D721Med (cell line): ENCODE measurements at places on chromosomes 16 and 17.

DNA sequence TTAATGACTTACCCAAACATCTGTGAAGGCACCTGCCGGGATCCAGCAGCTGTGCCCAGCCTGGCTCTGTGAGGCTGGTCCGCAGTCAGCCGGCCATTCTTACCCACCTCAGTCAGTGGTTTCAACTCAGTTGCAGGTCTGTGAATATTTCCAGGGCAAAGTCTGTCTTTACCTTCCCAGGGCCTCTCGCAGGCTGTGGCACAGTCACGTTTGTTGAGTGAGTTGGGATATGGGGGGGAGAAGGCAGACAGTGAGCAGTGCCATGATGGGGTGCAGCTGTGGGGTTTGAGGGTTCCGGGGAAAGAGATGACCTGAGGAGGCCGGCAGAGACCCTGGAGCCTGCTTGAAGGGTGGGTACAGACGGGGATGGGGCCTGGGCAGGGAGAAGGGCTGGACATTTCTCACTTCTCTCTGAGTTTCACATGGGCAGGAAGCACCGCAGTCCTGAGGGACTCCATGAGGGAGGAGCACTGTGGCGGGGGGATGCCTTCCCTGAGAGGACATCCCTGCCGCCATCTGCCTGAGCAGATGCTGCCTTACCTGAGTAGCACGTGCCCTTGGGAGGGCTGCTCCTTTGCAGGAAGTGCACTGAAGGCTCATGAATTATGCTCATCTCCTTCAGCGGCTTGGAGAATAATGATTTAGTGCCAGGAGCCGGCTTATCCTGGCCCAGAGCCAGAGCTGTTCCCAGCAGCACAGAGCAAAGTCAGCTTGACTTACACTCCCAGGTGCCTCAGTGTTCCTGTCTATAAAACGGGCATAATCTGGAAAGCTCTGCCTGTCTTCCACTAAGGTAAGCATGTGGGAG lies 48.1 kb downstream of the KSR1 start:
- no peak for DNase-seq

- DNase-seq, result no peak
Observed at GRCh38 chr16:49531931-49532840, 158.6 kb downstream of the C16orf78 start.

GRCh38 chr16:383326-384051 lies 1.7 kb upstream of the PGAP6 start:
- no peak for DNase-seq

DNA sequence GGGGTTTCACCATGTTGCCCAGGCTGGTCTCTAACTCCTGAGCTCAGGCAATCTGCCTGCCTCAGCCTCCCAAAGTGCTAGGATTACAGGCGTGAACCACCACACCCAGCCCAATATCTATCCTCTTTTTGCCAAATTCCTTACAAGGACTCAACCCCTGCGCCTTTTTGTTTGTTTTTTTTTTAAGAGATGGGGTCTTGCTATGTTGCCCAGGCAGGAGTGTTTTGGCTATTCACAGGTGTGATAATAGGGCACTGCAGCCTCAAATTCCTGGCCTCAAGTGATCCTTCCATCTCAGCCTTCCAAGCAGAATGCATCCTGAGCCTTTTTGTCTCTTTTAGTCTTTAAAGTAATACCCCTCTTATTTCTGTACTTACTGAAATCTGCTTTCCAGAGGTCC lies 17.0 kb downstream of the SP2 start:
- no peak for DNase-seq

- DNase-seq, result peak; percentile 16
Observed at GRCh38 chr17:44272321-44272951, 4.5 kb upstream of the SLC4A1 start.

- no peak for DNase-seq
Observed at GRCh38 chr16:64962786-64963185, 159.1 kb downstream of the CDH11 start.

DNA sequence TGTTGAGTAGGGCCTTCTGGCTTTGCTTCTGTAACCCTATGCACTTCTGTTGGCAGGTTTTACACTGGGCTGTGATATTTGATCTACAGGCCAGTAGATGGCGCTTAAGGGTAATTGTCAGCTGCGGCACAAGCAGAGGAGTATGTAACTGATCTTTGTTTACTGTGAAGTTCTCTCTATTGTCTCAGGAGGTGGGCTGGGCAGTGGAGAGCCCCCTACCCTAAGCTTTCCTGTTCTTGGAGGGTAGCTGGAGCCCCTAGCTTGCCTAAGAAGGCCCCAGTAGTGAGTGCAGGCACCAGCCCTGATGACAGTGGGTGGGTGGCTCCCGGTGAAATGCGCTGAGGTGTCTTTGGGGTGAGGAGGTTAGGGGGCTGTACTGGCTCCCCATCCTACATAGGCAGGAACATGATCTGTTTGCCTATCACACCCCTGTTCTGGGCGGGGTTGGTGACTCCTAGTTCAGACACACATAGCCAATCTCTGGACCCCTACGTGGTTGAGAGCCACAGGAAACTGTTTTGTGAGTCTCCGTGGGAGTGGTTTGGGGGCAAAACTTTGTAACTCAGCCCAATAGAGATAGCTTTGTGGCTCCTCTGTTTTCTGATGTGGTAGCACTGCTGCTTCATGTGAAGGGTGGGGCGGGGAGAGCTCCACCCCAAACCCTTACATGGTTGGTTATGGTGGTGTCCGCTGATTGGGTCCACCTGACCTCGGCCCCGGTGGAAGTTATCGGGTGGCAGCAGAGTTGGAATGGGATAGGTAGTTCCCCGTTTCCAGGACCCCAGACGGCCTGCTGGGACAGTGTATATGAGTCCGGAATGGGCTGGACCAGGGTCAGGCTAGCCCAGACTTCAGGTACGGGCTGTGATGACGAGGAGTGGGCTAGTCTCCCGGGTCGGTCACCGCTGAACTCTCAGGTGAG lies 60.4 kb downstream of the SLFN11 start:
- peak; percentile 18 for DNase-seq

- DNase-seq, result no peak
Observed at GRCh38 chr17:38701504-38702165, 3.4 kb upstream of the MLLT6 start.

DNA sequence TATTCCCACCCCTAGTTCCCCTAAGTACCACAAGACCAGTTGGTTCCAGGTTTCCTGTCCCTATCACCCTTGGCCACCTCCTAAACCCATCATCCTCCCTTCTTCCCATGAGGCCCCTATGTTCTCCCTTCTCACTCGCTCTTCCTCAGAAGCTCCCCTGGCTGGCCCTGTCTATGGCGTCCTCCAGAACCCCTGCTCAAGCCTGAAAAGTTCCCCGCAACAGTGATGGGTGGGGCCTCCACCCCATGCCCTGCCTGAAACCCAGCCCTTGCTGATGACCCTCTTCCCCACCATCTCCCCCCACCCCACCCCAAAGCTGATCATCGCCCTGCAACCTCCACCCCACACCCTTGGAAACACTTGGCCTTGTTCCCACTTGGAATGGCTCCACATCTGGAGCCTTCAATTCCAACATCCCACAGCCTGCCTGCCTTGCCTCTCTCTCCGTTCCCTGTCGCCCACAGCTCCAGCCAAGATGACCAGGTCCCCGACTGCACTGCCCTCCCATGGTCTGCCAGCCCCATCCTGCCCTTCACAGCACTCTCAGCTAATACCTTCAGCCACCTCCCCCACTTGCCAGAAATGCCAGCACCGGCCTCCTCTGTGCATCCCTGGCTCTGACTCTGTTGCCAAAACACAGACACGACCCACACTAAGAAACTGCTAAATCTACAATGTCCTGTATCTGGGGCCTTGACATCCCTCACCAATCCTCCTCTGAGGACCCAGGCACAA lies 10.5 kb downstream of the OSBPL7 start:
- no peak for DNase-seq

DNA sequence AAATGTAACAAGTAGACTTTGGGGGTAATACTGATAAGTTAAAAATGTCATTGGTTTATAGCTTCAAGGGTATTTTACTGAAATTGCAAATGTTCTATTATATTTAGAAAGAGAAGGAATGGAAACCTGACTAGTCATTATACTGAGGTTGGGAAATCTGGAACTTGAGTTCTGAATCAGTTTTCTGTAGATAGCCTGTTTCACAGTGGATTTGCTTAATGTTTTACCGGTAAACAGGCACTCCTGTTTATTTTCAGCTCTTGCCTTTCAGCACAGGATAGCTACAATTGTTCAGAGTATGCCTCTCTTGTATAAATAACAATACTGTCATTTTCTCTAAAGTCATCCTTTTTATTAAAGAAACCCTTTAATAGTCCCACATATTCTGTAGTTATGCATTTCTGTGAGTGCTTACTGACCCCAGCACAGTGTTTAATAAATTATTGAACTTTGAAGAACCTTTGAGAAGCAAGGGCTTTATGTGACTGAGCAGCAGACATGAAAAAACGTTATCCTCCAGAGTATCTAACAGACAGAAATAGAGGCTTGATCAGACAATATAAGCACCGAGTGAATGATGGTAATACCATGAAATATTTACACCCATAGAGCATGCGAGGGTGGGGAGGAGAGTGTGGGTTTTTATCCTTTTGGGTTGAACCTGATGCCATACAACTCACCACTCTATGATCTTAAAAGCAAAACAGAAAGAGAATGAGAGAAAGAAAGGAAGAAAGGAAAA lies 58.2 kb downstream of the FTO start:
- DNase-seq, result no peak

GRCh38 chr17:64387145-64387473 lies 3.6 kb downstream of the PECAM1 start:
- no peak for DNase-seq

GRCh38 chr16:68190081-68190480 lies 45.8 kb downstream of the ESRP2 start:
- no peak for DNase-seq

DNA sequence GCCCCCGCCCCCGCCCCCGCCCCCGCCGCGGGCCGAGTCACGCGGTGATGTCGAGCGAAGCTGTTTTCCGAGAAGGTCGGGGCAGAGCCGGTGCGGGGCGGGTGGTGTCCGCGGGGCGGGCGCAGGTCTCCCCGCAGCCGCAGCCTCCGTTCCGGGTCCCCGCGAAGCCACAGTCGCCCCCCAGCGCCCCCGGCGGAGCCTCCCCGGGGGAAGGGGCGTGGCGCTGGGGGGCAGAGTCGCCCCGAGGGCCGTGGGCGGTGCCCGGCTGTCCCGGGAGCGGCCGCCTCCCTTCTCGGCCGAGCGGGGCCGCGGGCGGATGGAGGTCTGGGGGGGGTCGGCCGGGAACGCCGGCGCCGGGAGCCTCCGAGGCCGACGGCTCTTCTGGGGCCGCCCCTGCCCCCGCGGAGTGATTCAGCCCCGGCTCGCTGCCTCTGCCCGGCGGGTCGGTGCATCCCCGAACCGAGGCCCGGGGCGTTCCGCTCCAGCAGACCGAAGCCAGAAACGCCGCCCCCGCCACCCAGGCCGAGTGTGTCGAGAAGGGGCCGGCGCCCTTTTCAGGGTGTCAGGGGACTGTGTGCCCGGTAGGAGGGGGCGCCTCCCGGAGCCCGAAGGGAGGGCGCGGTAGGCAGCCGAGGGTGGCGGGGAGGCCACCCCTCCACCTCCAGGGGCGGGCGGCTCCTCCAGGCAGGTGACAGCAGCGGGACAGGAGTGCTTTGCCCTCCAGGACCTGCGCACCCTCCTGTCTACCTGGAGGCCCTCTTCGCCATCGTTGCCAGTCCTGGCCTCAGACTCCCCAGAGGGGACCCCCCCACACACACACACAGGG lies 1.7 kb downstream of the METRNL start:
- no peak for DNase-seq

DNA sequence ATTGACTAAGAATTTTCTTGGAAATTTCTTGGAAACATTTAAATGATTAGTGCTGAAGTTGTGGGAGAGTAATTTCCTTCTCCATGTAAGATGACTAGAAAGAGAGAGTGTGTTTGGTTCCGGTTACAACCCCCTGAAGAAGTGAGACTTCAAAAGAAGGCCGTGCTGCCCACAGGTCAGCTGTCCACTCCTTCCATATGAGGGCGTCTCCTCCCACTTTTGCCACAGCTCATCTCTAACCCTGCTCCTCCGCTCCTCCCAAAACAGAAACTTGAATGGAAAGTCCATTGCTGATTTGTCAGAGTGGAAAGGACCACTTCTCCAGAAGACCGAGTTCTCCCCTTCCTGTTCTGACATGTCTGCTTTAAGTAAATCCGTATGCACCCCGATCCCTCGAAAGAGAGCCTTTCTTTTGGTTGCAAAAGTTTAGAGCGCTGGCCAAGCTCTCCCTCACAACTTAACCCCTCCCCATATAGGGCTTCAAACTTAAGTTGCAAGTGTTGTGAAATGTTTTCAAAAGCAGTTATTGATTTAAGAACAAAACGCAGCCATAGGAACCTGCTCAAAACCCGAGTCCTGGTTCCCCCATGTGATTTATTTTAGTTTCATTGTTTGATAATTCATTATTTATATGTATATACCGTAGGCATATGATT lies 129.5 kb downstream of the SOCS1 start:
- DNase-seq, result no peak

DNA sequence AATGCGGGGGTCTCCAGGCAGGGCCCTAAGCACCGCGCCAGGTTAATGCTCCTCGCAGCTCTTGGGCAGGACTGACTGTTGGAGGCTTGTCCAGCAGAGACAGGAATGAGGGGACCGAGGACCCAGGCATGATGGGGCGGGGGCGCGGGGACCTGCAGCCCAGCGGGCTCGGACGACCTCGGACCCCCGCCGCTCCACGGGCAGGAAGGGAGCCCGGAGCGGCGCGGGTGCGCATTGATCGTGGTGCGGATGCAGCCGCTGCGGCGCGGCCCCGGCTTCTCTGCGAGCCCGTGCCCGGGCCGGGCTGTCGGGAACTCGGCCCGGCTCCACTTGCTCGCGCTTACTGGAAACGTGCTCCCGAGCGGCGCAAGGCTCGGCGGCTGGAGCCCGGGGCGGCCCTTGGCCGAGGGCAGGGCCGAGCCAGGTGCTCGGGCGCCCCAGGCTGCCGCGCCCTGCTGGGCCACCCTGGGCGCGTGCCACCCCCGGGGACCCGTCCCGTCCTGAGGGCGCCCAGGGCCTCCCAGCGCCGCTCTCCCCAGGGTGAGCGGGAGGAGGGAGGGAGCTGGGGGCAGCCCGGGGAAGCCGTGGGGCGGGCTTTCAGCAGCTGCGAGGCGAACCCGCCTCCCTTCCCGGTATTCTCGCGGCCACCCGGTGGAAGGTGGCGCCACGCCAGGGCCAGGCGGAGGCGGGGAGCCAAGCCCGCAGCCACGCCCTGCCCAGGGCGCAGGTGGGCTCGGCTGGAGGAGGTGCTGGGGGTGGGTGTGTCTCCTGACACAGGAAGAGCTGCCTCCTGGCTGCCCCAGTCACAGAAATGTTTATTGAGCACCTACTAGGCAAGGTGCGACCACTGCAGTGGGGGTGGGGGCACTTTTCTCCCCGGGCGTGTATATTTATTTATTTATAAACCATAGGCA lies 45.9 kb downstream of the SOCS3 start:
- DNase-seq, result peak; percentile 85

DNA sequence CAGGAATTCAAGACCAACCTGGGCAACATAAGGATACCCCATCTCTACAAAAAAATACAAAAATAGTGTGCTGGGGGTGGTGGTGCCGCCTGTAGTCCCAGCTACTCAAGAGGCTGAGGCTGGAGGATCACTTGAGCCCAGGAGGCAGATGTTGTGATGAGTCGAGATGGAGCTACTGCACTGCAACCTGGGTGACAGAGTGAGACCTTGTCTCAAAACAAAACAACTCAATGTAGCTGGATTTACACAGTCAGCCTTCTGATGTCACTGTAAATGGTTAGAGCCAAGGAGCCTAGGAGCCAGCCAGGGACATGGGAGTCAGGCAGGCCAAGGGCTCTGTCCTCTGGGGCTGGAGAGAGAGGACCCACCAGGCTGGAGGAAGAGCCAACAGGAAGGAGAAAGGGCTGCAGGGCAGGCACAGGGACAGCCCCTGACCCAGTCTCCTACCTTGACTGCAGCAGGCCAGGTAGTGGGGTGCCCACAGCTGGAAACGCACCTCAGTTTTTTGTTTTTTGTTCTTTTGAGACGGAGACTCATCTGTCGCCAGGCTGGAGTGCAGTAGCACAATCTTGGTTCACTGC lies 8.4 kb downstream of the CDIPT start:
- no peak for DNase-seq
